ENCODE measurements at places on chromosomes 6 and 20.

DNA sequence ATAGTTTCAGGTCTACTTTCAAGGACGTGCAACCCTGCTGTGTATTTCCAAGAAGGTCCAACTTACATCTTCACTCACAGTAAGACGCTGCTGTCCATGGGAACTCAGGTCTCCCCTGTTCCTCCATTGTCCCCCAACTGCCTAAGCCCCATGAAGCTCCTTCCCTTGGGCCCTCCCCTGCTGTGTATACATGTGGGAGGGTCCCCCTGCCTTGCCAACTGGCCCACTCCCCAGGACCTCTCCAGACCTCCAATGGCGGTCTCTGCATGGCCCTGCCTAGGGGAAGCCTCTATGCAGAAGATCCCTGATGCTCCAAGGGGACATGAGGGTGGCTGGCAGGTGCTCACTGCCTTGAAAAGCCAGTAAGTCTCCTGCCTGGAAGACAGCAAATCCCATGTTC is 186.7 kb upstream of the CST7 start:
- no peak for DNase-seq

DNA sequence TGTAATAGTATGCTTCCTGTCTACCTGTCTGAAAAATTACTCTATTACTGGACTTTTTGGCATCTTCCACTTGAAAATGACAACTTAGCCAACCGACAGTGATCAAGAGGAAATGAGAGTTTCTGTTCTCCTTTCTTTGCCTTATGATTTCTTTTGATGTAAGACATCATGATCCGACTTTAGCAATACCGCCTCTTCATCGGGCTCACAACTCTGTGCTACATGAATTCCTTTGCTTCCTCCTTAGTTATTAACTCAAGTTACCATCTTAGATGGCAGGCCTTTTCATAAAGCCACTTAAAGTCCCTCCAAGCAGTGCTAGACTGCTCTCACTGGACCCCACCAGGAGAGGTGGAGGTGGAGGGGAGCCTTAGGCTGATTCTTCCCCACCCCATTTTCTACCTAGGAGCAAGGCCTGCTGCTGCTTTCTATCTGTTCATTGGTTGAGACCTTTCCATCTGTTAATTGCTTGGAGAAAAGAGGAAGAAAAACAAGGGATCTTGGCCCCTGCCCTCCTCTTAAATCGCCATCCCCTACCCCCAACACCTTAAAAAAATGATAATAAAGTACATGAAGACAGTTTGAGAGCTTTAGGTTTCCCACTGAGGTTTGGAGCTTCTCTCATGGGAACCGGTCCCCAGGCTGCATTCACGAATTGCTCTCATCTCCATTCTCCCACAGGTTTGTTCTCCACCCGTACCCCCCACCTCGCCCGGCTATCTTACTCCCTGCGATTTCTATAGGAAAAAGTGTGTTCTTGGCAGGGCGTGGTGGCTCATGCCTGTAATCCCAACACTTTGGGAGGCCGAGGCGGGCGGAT is 21.6 kb upstream of the MCM3 start:
- no peak for DNase-seq

DNA sequence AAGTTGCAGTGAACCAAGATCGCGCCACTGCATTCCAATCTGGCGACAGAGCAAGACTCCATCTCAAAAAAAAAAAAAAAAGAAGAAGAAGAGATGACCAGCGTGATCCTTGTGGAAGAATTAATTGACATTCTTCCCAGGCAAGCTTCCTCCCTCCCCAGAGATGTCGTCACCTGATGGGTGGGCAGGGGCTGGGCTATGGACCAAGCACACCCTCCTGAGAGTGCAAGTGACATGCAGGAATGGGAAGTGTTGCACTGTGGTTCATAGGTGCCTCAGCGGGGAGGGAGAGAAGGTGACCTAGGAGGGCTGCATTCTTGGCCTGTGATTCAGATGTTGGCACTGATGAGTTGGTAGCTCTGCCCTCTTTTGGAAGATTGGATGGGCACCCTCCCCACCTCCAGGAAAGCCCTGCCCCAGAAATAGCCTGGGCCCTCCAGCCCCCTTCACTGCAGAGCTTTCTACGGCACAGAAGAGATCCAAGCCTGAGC is 37.8 kb downstream of the TAF8 start:
- DNase-seq = no peak

- no peak for DNase-seq
These were observed 14.1 kb upstream of the EMILIN3 start for GRCh38 chr20:41380551-41381193.

GRCh38 chr20:44231713-44232468 is 15.2 kb upstream of the GDAP1L1 start:
- peak; percentile 72 for DNase-seq

DNA sequence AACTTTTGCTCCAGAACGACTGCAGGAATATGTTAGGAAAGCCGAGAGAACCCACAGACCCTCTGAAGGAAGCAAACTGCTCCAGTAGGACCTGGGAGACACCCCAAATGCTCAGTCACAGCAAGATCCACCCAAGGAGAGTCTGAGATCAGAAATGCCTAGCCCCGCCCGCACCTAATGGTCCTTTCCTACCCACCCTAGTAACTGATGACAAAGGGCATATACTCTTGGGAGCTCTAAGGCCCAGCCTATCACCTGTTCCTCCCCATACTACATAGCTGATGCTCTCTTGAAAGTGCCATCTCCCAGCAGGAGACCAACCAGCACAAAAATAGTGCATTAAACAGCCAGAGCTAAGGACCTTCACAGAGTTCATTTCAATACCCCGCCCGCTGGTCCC is 67.6 kb downstream of the CD2AP start:
- no peak for DNase-seq

DNA sequence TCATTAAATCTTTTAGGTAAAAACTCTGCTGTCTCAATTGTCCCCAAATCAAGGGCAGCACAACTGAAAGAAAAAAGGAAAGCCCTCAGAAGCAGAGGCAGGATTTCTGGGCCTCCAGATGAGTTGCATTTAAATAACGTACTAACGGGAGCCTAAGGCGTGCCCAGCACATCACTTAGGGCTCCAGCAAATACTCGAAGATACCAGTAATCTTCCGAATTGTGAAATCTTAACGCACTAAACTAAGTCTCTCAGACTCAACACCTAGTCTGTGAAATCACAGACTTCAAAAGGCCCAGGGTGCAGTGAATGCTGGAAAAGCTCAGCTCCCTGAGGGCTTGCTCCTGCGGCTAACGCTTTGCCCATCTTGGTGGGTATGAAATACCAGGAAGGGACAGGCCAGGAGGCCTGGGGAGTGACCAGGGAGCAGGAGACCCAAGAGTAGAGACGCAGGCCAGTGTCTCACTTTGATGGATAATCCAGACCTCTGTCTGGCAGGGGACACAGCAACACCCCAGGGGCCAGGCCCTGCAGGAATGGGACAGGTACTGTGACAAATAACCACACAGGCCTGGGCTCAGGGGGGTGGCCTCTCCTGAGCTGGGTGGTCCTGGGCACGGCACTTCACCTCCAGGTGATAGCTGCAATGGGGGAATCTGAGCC is 36.4 kb downstream of the RRBP1 start:
- no peak for DNase-seq

DNA sequence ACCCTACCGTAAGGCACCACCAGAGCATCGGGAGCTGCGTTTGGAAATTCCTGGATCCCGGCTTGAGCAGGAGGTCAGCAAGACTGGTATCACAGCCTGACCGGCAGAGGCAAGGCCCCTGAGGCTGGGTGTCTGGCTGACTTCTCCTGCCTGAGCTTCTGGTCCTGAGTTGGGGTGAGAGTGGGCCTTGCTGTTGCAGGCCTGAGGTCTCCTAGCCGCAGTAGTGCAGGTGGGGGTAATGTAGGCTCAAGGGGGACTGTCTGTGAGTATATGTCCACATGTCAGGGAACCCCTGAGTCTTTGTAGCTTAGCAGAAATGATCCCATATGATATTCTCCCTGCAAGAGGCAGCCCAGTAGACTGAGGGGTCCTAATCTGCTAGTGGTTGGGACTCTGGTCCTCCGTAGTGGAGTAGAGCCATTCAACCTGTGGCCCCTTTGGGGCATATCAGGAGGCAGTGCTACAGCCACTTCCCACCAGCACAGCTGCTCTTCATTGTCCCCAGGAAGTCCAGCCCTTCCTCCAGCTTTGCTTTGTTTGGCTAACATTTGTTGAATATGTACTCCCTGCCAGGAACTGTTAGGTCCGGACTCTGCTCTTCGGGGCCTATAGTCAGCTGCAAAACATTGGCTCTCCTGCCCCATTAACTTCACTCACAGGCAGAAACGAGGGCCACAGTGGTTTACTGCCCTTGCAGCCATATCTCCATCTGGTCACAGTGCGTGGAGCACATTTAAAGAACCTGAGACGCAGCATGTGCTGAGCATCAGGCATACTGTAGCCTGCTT is 10.9 kb downstream of the LRRC73 start:
- DNase-seq = no peak

DNA sequence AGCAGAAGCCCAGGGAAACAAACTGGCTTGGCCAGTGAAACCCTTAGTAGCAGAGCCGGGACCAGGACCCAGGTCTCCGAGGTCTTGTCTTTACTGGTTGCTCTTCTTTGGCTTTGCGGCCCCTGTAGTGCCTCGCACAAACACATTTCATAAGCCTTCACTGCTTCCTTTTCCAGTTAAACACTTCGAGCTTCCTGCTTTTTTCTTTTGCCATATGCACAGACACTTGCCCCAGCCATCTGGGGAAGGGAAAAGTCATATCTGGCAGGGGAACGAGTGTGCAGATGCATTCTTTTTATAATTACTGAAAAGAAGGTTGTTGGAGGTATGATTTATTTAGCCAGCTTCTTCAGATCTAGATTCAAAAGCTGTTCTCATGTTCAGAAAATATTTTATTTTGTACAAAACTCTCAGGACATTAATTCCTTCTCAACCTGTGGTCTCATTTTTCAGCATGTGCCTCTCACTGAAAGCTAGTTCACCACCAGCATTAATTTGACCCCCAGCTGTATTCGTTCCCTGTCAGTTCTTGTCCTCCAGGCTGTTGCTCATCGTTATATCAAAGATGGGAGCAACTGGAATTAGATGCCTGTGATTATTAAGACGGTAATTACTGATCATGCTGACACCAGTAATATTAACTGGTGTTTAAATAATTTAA is 19.2 kb downstream of the KLHL32 start:
- peak; percentile 21 for DNase-seq

DNA sequence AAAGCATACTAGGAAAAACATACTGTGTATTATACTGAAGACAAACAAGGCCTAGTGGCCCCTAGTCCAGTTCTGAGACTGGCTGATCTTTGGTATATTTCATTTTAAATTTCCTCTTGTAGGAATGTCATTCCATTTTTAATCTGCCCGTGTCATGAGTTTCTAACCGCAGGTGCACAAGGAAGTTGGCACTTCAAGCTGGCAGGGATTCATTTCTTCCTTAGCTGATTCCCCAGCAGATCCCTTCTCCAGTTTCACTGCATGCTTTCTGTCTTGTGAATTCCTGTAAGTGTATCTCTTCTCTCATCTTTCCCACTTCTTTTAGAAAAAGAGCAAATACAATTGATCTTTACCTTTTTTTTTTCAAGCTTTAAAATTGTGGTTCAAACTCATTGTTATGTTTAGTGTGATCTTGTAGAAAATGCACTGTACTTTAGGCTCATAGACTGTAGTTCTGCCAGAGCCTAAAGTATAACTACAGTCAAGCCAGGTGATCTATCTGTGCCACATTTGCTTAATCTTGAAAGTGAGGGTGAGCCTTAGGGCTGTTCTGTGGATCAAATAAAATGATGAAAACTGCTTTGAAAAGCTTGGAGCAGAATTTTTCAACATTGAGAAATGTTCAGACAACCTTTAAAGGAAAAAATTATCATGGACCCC is 37.0 kb downstream of the RNF217 start:
- no peak for DNase-seq

GRCh38 chr6:32210191-32210601 is 13.7 kb downstream of the NOTCH4 start:
- DNase-seq = no peak

- DNase-seq = no peak
These were observed 64.0 kb downstream of the PLCB1 start for GRCh38 chr20:8196096-8196495.

DNA sequence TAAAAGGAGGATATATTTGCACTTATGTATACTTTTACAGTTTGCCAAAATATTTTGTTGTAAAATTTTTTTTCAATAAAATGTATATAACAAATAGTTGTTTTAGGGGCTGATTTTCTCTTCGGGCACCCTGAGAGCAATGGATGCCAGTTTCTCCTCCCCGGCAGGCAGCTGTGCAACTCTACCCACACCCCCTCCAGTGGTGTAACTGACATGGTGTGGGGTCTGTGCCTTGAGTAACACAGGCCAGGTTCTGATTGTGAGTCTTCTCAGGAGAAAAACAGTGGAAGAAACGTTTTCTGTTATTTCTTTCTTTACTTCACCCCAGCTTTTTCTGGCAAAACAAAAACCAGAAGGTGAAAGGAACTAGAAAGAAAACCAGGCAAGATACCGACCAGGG is 6.1 kb downstream of the FOXF2 start:
- no peak for DNase-seq

- no peak for DNase-seq
These were observed 44.0 kb downstream of the SRPK1 start for GRCh38 chr6:35876902-35877301.

DNA sequence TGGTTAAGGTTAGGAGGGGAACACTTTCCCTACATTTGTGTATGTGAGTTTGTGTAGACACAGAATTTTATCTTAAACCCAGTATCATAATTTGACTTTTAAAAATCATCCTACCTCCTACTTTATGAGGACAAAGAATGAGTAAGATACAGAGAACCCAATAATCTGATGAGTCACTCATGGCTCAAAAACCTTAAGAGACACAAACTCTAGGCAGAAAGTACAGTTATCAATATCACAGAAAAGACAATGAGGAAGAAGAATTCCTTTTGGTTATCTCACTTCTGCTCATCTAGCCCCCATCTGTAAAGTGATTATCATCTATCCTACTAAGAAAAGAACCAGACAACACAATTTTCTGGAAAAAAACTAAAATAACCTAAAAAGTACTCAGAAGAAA is 87.7 kb downstream of the EPB41L2 start:
- DNase-seq = no peak

DNA sequence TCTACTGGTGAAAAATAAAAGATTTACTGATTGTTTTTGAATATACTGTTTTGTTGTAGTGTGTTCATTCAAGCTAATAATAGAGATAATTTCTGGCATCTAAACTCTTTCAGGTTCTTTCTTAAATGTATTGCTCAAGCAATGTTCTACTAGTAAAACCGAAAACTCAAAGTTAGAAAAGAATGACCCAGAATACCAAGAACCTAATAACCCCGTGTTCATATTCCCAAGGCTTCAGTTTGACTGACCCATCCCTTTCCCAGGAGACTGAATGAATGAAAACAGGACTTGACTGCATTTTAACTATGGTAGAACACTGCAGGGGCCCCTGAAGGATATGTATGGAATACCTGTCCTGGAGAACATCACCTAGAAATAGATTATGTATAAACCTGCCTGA is 375.3 kb downstream of the MAFB start:
- DNase-seq = no peak

- DNase-seq = no peak
These were observed 18.0 kb downstream of the ADRM1 start for GRCh38 chr20:62320581-62321354.

- no peak for DNase-seq
These were observed 106.4 kb upstream of the CARMIL1 start for GRCh38 chr6:25172819-25173218.

- DNase-seq = no peak
These were observed 263.2 kb upstream of the NT5E start for GRCh38 chr6:85186546-85187175.
